ENCODE measurements at places on chromosomes 1 and 21.

- no peak for DNase-seq
Observed at GRCh38 chr1:46244656-46245371, 2.7 kb upstream of the RAD54L start.

DNA sequence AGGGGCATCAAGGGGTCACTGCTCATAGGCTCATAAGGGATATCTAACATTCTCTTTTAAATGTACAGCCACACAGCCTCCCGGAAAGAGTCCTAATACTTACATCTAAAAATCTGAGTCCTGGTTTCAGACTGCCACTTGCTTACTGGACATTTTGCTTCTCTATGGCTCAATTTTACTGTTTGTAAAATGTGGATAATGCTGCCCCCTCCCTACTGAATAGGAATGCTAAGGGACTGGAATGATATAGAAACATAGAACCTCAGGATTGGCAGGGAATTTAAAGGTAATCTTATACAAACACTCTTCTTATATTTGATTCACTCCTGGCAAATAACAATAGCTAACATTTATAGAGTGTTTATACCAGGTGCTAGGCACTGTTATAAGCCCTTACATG is 910 bp upstream of the TNR start:
- no peak for DNase-seq

- DNase-seq: no peak
Observed at GRCh38 chr21:46153247-46154154, 1.9 kb downstream of the FTCD start.

DNA sequence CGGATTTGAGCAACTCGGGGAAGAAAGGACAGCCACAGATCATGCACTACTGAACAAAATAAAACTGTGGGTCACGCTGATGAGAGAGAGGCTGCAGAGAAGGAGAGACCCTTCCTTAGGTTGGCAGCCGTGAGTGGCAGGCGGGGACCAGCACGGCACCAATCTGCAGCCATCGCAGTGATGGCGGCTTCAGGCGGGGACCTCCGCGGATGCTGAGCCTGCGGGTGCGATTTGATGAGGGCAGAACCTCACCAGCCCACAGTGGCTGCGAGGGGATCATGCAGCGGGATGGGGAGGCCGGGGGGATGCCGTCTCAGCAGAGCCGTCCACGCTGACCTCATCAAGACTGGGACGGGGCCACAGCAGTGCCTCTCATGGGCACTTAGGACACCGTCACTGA is 11.8 kb downstream of the ITGB2 start:
- no peak for DNase-seq

DNA sequence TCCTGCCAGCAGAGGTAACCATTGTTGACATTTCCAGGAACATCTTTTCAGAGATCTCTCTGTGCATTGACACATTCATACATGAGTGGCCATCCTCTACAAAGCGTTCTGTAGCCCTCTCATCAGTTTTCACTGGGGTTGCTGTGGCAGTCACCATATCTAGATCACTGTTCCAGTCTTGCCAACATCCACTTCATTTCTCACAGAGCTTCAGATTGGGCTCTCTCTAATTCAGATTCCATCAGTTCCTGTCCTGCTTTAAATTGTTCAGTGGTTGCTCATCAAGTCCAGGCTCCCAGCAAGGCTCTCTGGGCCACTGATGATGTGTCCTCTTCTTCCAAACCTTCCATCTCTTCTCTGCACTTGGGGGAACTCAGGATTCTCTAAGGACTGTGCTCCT is 173.7 kb downstream of the KCNJ6 start:
- no peak for DNase-seq

- DNase-seq: no peak
Observed at GRCh38 chr1:33641104-33641830, 168.8 kb downstream of the ZSCAN20 start.

DNA sequence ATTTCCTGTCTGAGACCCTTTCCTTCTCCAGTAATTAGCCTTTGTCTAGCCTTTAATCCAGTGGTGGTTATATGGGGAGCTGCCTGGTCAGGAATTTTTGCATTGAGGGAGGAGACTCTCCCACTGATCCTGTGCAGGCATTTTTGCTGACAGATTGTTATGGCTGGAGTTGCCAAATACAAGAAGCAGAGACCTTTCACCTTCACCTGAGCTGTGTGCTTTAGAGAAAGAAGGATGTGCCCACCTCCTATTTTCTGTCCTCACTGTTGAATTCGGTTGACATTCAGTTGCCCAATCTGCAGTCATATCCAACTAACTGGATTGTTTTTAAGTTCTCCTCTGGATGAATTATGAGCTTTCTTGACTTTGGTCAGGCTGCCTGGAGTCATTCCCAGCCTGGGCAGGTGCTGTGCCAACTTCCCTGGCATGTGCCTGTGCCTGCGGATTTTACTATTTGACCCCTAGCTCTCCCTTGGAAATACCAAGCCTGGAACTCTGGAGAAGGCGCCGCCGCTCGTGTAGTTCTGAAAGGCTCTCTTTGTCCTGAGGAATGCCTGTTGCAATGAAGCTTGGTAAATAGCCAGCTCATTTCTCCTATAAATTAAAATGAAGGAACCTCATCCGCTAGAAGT is 143.9 kb downstream of the NOS1AP start:
- DNase-seq: no peak

- no peak for DNase-seq
Observed at GRCh38 chr1:69648486-69648885, 80.8 kb downstream of the LRRC7 start.

- no peak for DNase-seq
Observed at GRCh38 chr1:17567582-17567981, 28.1 kb downstream of the ARHGEF10L start.

- DNase-seq: no peak
Observed at GRCh38 chr1:94725566-94725965, 94.6 kb upstream of the SLC44A3 start.

Data from stimulated activated naive B cell treated with anti-CD40 and anti-IgM and Interleukin-4, amounts not matched to agents 10 μg/mL and 1 μg/mL and 100 μg/mL, for 72 hours (primary cell).